ENCODE measurements at places on chromosomes 16 and 17. TPM values are rescaled to one million over a fixed set of nuclear protein-coding genes. Genes with fewer than 3 reads are reported as not detected.

RNF227 gene
- total RNA-seq, result 3.1 TPM

KRT36 gene
- not detected for total RNA-seq

SMIM36 gene
- total RNA-seq, result under 0.01 TPM

IRF8 gene
- total RNA-seq, result 0.11 TPM

SCIMP gene
- total RNA-seq, result not detected

CSH1 gene
- not detected for total RNA-seq

MPV17L gene
- not detected for total RNA-seq

ICAM2 gene
- total RNA-seq, result not detected

RNF43 gene
- 0.22 TPM for total RNA-seq
